Fibroblast of lung (primary cell): ENCODE measurements at places on chromosomes 13 and 19. TPM values are rescaled to one million over a fixed set of nuclear protein-coding genes. Genes with fewer than 3 reads are reported as not detected.

CLIP3 gene
- total RNA-seq = 8.2 and 19.8 TPM in 2 replicates

VSTM2B gene
- not detected in 2 replicates for total RNA-seq

PSG3 gene
- total RNA-seq = not detected in 2 replicates

CEACAM5 gene
- total RNA-seq = not detected in 2 replicates

GRCh38 chr19:20423381-20424197, 142.0 kb downstream of the ZNF737 start:
- DNase-seq = peak; percentile 78

DNA sequence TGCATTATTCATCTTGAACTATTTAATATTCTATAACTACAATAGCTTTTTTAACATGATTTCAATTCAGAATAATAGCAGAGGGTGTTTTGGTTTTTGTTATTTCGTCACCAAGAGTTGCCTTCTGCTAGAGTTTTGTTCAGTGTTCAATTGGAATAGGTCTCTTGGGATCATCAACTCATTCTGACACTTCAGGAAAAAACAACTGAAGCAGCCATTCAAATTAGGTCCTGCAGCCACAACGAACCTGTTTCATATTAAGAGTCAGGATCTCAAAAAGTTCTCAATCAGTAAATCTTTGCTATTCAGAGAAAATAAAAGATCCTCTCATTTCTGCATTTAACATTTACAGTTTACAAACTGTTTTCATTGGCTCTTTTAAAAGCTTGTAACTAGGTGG, 2.4 kb upstream of the CHAMP1 start:
- DNase-seq = no peak

GRCh38 chr19:30634131-30634830, 262.1 kb downstream of the ZNF536 start:
- no peak for DNase-seq

DNA sequence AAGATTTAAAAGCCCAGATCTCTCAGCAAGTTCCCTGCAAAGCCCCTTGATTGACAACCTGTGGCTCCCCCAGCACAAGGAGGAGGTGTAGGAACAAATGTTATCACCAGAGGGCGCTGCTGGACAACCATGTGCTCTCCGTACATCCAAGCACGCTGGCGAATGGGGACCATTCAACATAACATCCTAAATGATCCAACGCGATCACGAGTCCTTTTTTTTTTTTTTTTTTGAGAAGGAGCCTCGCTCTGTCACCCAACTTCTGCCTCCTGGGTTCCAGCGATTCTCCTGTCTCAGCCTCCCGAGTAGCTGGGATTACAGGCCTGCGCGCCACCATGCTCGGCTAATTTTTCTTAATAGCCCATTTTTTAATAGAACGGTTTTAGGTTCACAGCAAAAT, 52.0 kb downstream of the NWD1 start:
- peak; percentile 59 for DNase-seq

GRCh38 chr13:113216254-113217048, 7.0 kb downstream of the CUL4A start:
- peak; percentile 84 for DNase-seq

GRCh38 chr13:63517371-63517770, 2101.7 kb upstream of the PCDH20 start:
- DNase-seq = peak; percentile 69

GRCh38 chr19:34474233-34474989, 7.1 kb upstream of the WTIP start:
- DNase-seq = no peak

DNA sequence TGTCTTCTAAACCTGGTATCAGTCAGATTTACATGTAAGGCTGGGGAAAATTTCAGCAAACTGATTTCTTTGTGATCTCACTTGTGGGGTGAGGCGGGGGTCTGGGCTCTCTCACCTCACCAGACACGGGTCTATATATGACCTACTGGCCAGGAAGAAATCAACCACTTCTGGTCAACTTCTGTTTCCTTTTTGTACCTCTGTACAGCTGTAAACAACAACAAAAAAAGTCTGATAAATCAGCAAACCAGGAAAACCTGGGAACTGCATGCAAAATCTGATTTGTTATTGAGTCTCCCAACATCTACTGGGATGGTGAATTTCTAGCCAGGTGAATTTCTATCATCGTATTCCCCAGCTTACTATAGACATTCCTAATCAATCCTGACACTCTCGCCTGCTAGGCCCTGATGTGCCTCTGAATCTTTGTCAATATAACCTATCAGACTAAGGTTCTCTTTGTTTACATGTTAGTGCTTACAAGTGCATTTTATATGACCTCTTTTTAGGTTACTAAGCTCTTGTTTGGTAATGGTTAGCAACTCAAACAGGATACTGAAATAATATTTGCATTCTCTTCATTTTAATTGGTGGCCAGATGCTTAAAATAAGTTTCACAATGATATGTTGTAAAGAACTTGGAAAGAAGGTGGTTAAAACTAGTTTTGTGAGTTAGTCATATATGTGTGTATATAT, 77.7 kb downstream of the LRRC63 start:
- DNase-seq = no peak

DNA sequence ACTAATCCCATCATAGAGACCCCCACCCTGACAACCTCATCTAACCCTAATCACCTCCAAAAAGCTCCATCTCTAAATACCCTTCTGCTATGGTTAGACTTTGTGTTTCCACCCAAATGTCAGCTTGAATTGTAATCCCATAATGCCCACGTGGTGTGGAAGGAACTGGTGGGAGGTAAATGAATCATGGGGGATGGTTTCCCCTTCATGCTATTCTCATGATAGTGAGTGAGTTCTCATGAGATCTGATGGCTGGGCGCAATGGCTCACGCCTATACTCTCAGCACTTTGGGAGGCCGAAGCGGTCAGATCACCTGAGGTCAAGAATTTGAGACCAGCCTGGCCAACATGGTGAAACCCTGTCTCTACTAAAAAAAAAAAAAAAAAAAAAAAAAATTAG, 2.6 kb downstream of the VMAC start:
- DNase-seq = no peak
